ENCODE measurements at places on chromosomes 3 and 15. TPM values are rescaled to one million over a fixed set of nuclear protein-coding genes. Genes with fewer than 3 reads are reported as not detected.

GRCh38 chr3:126083913-126084767 lies at the start of gene SLC41A3:
TSS of gene SLC41A3 (minus strand) at chr3:126084124. CDS start at chr3:126068219, 15,905 bp downstream.
- peak; percentile 94 for DNase-seq

GRCh38 chr15:43410572-43411214 lies 39.8 kb downstream of the TUBGCP4 start:
- DNase-seq: no peak

DNA sequence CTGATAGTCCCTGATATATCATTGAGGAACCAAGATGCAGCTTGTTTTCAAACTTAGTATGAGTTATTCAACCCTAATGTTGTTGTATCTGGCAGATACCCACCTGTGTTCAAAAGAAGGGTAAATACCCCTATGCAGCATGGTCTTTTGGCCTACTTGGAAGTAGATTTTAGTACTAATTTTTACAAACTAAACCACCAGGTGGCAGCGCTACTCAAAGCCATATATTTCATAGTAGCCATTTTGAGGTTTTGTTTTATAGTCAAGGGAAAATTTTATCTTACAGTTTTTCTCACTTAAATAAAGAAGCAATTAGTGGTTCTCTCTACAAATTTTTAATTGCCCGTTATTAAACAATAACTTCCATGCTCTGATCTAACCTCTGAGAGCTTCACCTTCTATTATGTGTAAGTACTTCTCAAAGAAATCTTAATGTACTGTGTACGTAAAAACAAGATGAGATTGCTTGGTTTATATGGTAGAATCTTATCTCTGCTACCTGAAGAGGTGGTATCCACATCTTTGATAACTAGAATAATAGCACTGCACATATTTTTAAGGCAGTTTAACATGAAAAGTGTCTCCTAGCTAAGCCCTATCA lies 31.5 kb upstream of the MLF1 start:
- DNase-seq: no peak

GRCh38 chr3:171458071-171458863 lies 1.9 kb downstream of the TNIK start:
- DNase-seq: peak; percentile 63

GRCh38 chr15:52379395-52380106 lies 83.9 kb upstream of the MYO5C start:
- DNase-seq: no peak

DNA sequence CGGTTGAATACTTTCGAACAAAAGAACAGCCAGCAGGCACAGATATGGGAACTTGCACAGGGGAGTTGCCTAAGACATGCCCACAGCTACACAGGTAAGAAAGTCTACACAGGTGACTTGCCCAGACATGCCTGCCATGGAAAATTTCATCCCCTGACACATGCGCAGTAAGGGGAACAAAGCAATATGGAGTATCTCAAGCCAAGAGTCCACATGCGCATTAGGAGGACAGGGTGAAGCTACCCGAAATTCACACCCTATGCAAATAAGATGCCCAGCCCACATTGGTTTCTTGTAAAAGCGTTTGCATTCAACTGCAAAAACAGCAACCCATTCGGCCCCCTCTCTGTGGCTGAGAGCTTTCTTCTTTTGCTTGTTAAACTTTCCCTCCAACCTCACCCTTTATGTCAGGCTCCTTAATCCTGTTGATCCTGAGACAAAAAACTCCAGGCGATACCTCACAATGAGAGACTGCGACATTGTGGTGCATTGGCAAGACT lies 49.3 kb upstream of the TRPM1 start:
- DNase-seq: peak; percentile 42

GRCh38 chr15:55403531-55403930 lies 4.6 kb downstream of the CCPG1 start:
- DNase-seq: no peak

The P2RY14 gene
- 0.68 TPM for total RNA-seq

- no peak for DNase-seq
These were observed 4.3 kb upstream of the FAM107A start for GRCh38 chr3:58581328-58582091.

The CADM2 gene
- total RNA-seq: 6.9 TPM

The OSTN gene
- not detected for total RNA-seq

GRCh38 chr3:162799910-162800309 lies 1303.3 kb downstream of the OTOL1 start:
- no peak for DNase-seq

DNA sequence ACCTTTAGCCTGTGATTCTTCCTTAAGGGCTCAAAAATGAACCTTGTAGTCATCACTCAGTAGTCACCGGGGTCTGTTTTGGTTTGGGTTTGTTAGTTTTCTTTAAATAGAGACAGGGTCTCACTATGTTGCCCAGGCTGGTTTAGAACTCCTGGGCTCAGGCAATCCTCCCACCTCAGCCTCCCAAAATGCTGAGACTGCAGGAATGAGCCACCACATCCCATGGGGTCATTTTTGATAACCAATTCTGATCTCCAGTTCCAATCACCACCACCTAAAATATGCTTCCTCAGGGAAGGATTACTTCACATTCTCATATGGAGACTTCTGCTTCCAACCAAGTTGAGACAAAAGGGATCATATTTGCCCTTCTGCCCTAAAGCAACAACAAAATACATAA lies 22.1 kb downstream of the ATP13A3 start:
- no peak for DNase-seq

The C2CD4B gene
- 2.8 TPM for total RNA-seq

The RFC4 gene
- 9.8 TPM for total RNA-seq

The LTK gene
- total RNA-seq: 0.73 TPM

- no peak for DNase-seq
These were observed 262.1 kb downstream of the NAALADL2 start for GRCh38 chr3:175121225-175121624.

GRCh38 chr3:157836022-157836421 lies 270.2 kb downstream of the SHOX2 start:
- DNase-seq: no peak

The GOLGA8M gene
- total RNA-seq: 5.7 TPM

DNA sequence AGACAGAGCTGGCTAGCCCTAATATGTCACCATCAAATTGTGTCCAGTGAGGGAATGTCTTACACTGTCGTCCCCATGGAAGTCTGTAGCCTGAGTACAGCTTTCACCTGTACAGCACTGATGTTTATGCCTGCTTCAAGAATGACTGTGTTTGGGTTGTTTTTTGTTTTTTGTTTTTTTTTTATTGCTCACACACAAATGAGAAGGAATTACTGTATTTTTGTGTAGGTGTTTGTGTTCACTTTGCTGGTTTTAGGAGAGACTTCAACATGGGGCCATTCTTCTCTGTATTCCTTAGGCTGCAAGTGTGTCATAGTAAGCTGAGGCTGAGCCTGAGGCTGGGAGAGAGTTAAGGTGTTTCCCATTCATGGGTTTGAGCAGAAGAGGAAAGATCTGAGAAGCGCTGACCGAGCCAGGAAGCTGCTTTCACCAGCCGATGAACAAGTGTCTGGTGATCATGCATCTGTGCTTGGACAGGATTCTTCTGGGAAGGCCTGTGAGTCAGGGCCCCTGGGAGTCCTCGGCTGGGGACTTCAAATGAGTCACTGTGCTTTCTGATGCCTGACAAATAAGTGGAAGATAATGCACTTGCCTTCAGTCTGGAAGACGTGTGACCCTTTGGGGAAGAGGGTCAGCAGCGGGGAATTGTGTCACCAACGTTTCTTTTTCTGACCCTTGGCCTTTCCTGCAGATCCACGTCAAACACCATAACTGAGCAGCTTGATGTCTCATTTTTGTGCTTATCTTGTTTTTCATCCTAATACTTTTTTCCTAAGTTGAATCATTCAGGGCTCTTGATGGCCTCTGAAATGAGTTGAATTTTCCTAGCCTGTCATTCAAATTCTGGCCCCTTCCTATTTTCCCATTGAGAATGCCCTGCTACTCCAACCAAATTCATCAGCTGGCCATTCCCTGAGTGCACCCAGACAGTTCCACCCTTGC lies 36.7 kb upstream of the ZBTB38 start:
- no peak for DNase-seq

GRCh38 chr3:173770011-173770410 lies 372.5 kb downstream of the NLGN1 start:
- no peak for DNase-seq

The KNL1 gene
- total RNA-seq: 1.2 TPM

GRCh38 chr3:56137415-56137814 lies 330.9 kb downstream of the ERC2 start:
- DNase-seq: no peak

All from ureter (tissue), 1 donor.